ENCODE measurements at places on chromosomes 5 and 9.

DNA sequence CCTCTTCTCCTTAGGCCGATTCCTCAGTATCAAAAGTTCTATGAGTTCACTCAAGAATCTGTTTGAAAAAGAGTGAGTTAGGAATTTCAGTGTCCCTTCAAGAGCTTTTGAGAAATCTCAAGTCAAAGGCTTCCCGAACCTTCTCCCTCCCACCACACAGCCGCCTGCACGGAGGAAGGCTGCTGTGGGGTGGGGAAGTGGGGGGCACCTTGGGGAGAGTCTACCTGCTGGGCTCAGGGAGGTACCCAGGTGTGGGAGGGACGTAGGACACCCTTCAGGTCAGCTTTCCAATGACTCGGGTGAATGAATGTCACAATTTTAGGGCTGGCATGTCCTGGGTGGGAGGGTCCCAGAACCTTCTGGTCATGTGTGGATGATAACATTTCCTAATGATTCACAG lies 17.5 kb downstream of the CXCL14 start:
- no peak for DNase-seq

- no peak for DNase-seq
Observed at GRCh38 chr5:158264264-158264663, 405.3 kb upstream of the CLINT1 start.

DNA sequence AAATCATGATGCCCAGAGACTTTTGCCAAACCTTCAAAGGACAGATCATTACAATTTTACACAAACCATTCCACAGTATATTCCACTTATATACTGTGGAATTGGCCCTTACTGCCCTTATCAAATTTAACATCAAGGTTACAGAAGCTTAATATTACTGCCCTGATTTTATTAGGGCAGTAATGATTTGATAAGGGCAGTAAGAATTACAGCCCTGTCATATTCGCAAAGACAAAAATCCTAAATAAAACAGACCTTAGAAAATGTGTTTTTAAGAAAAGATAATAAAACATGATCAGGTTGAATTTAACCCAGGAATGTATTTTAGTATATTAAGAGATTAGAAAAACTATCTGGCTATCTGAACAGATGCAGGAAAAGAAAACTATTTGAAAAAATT lies 7.7 kb upstream of the TMEM161B start:
- DNase-seq: no peak

GRCh38 chr9:97046228-97046627 lies 7.3 kb upstream of the CTSV start:
- no peak for DNase-seq

- no peak for DNase-seq
Observed at GRCh38 chr9:101209670-101210069, 175.1 kb downstream of the BAAT start.

DNA sequence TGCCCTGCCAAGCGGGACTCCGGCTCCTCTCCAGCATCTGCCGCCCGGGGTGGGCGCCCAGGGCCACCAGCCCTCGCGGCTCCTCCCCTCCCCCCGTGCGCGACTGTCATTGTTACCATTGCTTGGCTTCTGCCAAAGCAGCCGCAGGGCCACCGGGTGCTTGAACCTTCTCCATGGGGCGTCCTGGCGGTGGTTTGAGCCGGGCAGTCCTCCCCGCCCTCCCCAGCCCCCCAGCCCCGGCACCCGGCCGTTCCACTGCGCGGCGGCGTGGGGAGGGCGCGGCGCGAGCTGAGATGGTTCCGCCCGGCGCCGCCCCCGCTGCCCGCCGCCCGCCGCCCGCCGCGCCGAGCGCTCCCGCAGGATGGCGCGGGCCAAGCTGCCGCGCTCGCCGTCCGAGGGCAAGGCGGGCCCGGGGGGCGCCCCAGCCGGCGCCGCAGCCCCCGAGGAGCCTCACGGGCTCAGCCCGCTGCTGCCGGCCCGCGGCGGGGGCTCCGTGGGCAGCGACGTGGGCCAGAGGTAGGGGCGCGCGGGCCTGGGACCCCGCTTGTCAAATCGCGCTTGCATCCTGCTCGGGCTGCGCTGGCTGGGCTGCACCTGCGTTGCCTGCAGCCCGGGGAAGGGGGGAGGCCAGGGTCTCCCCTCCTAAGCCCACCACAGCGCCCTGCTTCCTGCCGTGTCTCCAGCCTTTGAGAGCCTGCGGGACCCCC lies 34.4 kb downstream of the KCNT1 start:
- DNase-seq: no peak

DNA sequence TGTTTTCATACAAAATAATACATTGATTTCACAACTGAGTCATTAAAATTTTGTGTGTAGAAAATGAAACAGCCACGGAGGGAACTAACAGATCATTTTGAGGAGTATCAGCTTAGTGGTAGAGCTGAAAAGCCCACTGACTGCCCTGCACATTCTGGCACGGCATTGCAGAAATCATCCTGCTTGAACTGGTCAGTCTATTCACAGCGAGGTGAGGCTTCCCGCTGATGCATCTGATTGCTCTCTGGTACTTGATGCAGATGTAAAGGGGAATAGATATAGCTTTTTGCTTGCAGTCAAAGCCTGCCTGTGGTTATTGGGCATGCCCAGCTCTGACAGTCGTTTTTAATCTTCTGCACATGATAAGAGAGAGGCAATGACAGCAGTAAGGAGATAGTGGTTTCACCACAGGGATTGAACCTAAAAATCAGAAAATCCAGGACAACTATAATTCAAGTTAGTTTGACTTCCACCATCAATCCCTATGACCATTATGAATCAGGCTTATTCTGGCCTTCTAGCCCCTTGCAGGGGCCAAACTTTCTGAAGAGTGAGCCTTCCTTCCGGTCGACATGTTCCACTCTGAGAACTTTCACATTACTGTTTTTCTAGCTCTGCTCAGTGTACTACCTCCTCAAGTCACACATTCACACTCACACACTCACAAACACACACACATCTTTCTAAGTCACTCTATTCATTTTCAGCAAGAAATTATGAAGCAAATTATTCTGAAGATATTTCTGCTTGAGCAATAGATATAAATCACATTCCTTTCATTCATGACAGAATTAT lies 782.8 kb upstream of the NUDT12 start:
- no peak for DNase-seq

DNA sequence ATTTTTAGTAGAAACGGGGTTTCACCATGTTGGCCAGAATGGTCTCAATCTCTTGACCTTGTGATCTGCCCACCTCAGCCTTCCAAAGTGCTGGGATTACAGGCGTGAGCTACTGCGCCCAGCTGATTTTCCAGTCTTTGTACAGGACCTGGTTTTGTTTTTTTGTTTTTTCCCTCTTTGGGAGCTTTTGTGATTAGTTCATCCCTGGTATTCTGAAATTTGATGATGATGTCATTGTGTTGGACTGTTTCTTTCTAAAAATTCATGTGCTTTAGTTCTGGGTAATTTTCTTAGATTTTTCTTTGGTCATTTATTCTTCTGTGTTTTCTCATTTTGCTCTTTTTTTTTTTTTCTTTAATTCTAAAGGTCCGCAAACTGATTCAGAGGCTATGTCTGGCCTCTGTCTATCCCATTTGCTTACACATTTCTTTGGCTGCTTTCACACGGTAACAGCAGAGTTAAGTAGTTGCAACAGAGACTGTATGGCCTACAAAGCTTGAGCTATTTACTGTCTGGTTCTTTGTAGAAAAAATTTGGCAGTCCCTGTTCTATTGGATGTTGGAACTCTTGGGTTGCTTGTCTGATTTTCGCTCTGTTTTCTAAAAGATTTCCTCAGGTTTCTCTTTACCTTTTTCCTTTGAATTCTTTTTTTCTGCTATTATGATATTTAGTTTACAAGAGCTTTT lies 24.8 kb downstream of the STX17 start:
- DNase-seq: no peak

DNA sequence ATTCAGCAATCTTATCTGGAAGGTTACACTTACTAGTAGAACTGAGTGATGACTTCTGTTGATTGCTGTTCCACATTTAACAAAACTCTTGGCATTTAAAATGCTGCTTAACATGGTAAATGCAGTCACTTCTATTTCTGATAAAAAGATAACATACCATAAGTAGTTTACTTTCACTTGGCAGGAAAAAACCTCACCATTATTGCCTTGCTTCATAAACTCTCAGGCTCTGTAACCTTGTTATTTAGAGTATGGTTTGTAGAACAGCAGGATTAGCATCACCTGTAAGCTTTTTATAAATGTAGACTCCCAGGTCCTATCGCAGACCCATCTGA lies 55.5 kb downstream of the AUH start:
- DNase-seq: no peak

DNA sequence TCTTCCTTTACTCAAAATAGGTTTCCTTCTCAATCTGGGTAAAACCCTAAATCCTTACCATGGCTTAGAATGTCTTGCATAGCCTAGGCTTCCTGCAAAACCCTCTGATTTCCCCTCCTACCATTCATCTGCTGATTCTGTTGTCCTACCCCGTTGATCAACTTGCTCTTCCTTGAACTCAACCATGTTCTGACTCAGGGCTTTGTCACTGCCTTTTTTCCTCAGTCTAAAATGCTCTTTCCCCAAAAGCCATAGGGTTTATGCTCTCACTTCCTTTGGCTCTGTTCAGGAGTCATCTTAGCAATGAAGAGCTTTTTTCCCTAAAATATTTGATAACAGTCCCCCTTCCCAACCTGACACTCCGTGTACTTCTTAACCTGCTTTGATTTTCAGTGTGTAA lies 79.4 kb upstream of the IZUMO3 start:
- no peak for DNase-seq

- no peak for DNase-seq
Observed at GRCh38 chr9:85425153-85425611, 316.6 kb downstream of the AGTPBP1 start.

DNA sequence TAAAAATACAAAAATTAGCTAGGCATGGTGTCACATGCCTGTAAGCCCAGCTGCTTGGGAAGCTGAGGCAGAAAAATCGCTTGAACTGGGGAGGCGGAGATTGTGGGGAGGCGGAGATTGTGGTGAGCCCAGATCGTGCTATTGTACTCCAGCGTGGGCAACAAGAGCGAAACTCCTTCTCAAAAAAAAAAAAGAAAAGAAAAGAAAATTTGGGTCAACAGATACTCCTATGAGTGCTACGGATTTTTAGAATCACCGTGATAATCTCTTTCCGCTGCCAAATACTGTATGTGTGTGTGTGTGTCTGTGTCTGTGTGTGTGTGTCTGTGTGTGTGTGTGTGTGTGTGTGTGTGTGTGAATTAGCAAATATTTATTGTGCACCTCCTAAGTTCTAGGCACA lies 64.4 kb downstream of the ARRDC3 start:
- peak; percentile 41 for DNase-seq

DNA sequence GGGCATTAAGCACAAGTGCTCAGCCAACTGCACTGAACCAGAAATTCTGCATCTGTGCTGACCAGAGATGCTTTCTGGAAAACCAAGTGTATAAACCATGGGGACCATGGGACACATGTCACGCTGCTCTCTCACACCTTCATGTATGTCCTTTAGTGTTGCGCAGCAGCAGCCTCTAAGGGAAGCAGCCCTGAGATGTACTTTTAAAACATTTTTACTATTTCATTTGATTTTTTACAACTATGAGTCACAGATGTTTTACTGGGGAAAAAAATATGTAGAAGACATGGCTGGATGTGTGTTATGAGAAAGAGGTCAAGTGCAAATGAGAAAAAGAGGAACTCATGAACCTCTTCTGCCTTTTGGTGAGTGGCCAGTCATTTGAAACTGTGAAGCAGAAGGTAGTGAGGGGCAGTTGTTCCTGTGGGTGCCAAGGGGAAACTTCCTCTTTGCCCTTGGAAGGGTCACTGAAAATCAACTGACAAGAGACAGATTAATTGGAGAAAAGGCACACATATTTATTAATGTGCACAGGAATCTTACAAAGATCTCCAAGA lies 31.4 kb upstream of the SYK start:
- no peak for DNase-seq

- no peak for DNase-seq
Observed at GRCh38 chr5:35305336-35306020, 75.2 kb upstream of the PRLR start.

DNA sequence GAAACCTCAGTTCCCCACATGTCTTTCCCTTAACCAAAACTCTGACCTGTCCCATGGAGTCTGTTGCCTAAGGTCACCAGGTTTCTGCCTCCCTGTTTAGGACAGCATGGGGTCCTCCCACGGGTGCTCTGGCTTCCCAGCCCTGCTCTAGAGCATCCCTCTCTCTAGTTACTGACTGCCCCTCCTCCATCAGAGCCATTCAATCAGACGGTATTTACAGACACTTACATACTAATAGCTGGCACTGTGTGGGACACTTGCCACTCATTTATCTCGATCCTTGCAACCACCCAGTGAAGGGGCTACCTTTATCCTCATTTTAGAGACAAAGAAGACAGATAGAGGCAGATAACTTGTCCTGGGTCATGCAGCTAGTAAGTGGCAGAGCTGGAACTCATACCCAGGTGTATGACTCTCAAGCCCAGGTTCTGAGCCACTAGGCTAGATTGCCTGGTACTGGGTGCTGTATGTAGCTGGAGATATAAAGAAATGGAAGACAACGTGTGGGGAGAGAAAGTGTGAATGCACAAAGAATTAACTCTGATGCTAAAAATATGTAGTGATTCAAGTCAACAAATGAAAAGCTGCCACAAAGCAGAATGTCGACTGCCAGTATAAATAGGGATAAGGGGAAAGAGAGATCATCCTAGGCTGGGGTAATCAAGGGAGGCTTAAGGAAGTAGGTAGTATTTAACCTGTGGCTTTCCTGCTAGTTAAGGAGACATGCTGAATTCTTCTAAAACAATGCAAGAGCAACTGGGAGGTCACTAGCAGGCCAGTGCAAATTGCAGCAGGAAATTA lies 52.5 kb upstream of the PDE8B start:
- no peak for DNase-seq

DNA sequence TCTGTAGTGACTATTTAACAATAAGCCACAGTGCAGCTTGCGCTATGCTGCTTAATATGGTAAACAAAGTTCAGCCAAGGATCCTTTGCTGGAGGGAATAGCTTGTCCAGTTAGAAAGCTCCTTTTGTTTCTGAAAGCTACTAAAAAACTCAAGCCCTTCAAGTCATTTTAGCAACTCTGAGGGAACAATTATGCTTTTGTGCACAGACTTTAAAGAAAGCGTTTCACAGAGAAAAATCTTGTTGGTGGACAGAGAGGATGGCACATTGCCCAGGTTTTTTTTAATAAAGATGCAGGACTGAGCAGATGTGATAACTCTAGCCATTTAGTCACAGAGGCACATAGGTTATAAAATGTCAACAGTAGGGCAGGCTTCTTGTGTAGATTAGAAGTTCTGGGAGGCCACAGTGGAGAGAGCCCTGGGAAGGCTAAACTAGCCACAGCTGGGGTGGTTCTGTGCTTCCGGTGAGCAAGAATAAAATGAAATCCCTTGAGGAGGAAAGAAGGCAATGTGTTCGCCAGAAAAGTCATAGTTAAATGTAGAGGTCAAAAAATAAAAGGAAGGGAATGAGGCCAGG lies 63.4 kb downstream of the ALDH7A1 start:
- DNase-seq: no peak

GRCh38 chr9:134687556-134687955 lies 46.0 kb downstream of the COL5A1 start:
- no peak for DNase-seq

DNA sequence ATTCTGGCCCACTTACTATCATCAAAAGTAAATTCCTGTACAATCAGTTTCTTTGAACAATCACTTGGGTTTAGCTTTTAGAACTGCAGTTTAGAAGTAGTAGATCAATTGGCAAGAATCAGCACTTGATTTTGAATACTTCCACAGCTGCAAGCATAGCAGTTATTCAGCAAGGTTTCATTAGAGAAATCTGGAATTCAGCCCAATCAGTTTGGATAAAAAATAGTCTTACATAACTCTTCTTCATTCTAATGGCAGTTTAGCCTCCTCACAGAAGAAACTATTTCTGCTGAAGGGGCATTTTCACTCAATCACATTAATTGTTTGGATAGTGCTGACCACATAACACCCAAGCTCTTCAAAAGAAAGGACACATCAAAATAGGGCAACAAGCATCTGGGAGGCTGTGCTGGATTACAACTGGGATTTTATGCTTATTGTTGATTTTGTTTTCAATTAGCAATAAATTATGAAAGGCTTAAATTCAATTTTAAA lies 336.2 kb upstream of the PDE4D start:
- no peak for DNase-seq
